ENCODE measurements at places on chromosomes 6 and 20.

DNA sequence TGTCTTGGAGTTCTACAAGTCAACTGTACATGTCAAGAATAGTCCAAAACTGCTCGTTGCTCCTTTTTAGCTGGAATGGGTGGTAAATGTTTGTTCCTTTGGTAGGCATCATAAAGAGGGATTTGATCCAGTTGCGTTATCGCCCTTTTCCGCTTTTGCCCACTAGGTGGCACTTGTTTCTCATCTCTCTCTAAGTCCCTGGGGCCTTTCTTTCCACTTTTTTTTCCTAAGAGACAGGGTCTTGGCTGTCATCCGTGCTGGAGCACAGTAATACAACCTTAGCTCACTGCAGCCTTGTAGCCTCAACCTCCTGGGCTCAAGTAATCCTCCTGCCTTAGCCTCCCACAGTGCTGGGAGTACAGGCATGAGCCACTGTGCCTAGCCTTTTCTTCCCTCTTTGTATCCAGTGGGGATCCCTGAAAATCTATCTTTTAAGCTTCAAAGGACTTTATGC, 20.7 kb downstream of the GTPBP2 start:
- DNase-seq = peak; percentile 89

GRCh38 chr20:8844179-8844578, 224.7 kb upstream of the PLCB4 start:
- no peak for DNase-seq

DNA sequence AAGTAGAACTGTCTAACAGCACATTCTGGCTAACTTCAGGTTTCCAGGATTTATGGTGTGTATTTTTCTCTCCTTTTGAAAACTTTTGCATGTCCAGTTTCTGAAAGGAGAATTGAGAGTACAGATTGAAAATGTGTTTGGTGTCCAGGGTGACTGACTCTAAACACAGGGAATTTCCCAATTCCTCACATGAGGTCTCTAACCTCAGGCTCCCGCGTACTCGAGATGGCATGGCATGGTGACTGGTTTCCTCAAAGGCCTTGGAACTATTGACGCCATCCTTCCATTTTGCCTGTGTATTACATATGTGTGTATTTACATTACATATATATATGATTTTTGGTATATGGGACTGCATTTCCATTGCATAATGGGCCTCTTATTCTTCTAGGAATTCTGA, 52.5 kb downstream of the PRND start:
- no peak for DNase-seq

GRCh38 chr6:4672772-4673171, 103.4 kb upstream of the CDYL start:
- DNase-seq = peak; percentile 81

- DNase-seq = peak; percentile 90
Measured at GRCh38 chr6:89566930-89567629, 71.5 kb downstream of the LYRM2 start.

- DNase-seq = peak; percentile 20
Measured at GRCh38 chr6:129606664-129607063, 103.3 kb downstream of the ARHGAP18 start.

GRCh38 chr6:78605909-78606446, 261.4 kb upstream of the IRAK1BP1 start:
- DNase-seq = peak; percentile 61

DNA sequence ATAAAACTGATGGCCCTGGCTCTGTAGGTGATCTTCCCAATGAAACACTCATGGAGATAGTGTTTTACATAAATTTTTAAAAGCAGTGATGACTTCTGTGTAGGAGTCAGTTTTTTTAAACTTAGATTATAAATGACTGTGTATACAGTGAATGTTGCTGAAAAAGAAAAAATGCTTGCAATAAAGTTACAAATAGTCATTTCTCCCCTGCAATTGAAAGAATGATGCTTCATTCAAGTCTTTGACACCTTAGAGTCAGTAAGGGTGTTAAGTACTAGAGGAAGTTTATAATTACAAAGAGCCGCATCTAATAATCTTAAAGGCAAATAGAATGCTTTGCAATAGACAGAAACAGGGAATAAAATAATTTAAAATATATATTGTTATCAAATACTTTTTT, 27.6 kb downstream of the ZNF292 start:
- no peak for DNase-seq

DNA sequence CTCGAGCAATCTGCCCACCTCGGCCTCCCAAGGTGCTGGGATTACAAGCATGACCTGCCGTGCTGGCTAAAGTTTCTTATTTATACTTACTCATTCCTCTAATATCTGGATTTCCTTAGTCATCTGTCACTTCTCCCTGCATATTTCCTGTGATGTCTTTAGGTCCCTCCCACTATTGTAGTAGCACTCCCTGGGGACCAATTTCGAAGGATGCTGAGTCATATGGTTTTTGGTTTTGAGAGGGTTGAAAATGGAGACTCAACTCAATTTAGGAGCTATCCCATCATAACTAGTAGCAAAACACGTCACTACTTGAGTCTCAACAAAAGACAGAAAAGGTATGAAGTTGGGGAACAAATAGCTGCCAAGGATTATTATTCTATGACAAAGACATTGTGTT, 20.2 kb downstream of the MCUR1 start:
- peak; percentile 60 for DNase-seq

GRCh38 chr6:53009056-53009455, 14.0 kb upstream of the GSTA4 start:
- DNase-seq = no peak

GRCh38 chr6:108872141-108872557, 23.9 kb downstream of the ARMC2 start:
- no peak for DNase-seq

- DNase-seq = no peak
Measured at GRCh38 chr6:3175715-3176402, 18.5 kb upstream of the TUBB2A start.

- no peak for DNase-seq
Measured at GRCh38 chr6:95545226-95545625, 32.1 kb upstream of the MANEA start.

DNA sequence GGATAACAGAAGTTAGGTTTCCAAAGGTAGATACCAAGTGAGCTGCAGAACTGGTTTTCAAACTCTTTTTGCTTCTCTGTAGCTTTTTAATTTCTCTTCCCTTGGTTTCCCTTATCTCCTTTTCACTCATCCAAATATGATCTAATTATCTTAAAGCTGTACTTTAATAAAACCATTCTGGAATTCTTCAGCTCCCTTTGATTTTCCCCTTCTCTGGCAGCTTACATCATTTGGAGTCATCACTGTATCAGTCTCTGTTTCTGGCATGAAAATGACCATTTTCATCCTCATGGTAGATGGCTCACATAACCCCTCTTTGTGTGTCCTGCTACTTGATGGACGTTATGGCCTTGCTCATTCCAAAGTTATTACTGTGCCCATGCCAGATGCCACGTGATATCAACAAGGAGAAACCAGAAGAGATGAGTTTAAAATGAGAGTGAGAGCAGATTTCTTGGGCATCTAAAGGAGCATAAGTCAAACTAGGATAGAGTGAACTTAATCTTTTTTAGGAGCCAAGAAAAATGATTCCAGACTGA, 620.2 kb downstream of the QKI start:
- peak; percentile 67 for DNase-seq

- DNase-seq = no peak
Measured at GRCh38 chr6:3376064-3376463, 80.8 kb downstream of the SLC22A23 start.

DNA sequence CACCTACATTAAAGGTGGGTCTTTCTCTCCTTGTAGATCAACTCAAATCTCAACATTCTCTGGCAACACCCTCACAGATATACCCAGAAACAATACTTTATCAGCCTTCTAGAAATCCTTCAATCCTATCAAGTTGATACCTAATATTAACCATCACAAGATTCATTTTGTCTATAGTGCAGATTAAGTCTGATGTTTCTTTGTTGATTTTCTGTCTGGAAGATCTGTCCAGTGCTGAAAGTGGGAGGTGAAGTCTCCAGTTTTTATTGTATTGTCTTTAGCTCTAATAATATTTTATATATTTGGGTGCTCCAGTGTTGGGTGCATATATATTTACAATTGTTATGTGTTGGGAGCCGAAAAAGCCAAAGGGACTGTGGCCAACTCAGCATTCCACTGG, 493.9 kb upstream of the ADGRB3 start:
- DNase-seq = no peak

DNA sequence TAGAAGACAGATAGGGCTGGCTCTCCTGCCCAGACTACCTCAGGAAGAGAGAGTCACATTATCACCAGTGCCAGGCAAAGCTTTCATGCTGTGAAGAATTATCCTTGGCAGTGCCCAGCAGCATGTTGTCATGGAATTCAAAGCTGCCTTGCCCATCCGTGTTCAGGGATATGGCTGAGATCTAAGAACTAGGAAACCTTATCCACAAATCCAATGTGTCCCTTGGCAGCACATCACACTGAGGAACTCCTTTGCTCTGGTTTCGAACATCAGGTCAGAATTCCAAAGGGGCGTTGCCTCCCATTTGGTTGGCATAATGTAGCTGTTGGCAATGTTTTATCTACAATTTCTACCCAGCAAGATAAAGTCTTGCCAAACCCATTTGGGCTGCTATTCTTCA, 52.7 kb downstream of the ADGRF1 start:
- DNase-seq = peak; percentile 50

GRCh38 chr6:6277413-6277812, 43.0 kb downstream of the F13A1 start:
- peak; percentile 26 for DNase-seq

- no peak for DNase-seq
Measured at GRCh38 chr20:64045346-64046011, 4.0 kb downstream of the SOX18 start.

DNA sequence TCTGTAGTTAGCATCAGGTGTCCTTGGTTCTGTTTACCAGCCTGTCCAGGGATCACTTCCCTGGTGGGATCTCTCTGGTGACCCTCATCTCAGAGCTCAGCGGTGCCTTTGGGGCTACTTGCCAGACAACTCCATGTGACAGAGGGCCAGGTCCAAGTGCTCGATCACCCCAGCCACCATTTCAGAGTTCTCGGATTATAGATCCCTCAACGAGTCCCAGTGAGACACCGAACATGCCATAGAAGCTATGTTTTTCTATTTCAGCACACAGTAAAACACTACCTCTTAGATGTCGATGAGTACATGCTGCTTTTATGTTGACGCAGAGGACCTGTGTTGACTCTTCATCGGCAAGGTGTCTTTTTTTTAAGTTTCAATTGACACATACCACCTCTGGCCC, 170.1 kb upstream of the AKAP12 start:
- DNase-seq = no peak

- DNase-seq = peak; percentile 53
Measured at GRCh38 chr6:136326038-136326553, 36.5 kb upstream of the BCLAF1 start.

DNA sequence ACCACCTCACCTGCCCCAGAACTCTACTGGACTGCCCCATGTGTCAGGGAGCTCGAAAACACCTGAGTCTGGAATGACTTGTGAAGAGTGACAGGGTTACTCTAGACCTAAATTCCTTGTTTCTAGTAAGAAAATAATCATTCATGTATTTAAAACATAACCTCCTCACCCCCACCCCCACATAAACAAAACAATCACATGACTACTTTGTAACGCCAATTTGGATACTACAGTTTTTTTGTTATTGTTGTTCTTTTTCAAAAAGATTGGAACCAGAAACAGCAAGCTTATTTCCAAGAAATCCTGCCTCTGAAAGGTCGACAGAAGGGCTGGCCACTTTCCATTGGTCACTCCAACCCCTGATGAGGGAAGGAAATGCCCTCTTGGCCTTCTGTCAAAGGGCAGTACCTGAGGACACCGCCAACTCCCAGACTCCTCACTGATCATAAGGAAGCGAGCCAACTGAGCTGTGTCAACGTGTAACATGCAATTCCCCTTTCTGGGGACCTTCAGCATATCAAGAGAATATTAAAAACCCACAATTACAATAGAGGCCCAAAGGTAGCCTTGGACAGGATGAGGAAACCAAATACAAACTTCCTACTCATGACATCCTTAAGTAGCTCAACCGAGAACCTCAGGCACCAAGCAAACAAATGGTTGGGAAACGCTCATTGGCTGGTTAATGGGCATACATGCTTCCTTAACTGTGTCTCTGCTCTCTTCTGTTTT, 2.6 kb downstream of the MCUR1 start:
- DNase-seq = no peak

- no peak for DNase-seq
Measured at GRCh38 chr6:17610835-17611234, 10.7 kb downstream of the FAM8A1 start.

GRCh38 chr6:106087548-106088325, 1.6 kb downstream of the PRDM1 start:
- peak; percentile 86 for DNase-seq

DNA sequence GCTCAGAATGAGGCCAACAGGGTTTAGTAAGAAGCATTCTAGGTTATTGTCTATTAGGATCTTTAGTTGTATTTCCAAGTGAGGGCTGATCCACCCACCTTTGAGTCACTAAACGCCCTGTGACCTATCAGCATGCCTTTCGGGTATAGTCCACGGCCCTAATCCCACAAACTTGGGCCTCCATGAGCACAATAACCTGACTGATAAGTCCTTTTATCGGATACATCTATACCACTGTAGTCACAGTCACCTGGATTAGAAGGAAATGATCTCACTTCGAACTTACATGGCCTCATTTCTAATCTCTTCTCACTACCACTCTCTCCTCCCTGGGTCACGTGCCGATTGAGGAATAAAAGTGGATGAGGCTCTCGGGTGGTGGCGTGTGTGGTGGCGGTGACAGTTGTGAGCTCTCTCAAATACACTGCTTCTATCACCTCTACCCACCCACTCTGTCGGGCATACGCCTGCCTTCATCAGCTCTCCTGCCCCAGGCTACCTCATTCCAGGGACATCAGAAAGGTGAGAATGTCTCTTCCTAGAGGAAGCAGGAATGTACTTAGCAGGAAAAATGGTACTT, 65.2 kb downstream of the TRAM2 start:
- DNase-seq = no peak

- no peak for DNase-seq
Measured at GRCh38 chr6:254016-254415, 38.3 kb upstream of the DUSP22 start.

- DNase-seq = no peak
Measured at GRCh38 chr6:11459079-11459610, 78.4 kb upstream of the TMEM170B start.

DNA sequence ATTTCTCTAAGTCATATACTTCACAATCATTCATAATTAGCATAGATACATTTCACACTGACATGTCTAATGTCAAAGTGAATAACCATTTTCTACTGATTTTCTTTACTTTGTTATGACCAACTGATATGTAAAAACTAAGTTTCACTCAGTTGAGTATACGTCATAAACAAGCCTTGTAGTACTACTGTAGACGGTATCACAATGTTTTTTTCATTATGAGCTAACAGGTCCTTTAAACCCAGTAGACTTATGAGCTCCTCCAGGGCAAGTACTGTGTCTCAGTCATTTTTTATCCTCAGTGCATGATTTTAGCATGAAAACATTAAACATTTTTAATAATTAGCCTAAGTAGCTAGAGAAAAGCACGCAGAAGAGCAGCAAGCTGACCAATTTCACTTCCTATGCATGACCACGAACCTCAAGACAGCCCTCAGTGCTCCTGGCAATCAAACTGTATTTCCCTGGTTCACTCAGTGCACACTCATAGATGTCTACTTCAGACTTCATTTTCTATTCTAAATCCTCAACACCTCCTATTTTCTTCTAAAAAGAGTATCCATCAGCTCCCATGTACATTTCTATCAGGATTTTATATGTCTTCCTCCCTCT, 32.0 kb upstream of the TFAP2D start:
- DNase-seq = no peak

GRCh38 chr6:2623295-2623694, 127.4 kb downstream of the MYLK4 start:
- DNase-seq = no peak

Measured in astrocyte of the hippocampus (primary cell).